ENCODE measurements at places on chromosomes 2 and 18. TPM values are rescaled to one million over a fixed set of nuclear protein-coding genes. Genes with fewer than 3 reads are reported as not detected.

- peak; percentile 6 for DNase-seq
Measured at GRCh38 chr2:181124497-181124896, 144.1 kb downstream of the UBE2E3 start.

GRCh38 chr2:145813481-145813880, 1293.6 kb upstream of the ZEB2 start:
- DNase-seq = peak; percentile 34

DNA sequence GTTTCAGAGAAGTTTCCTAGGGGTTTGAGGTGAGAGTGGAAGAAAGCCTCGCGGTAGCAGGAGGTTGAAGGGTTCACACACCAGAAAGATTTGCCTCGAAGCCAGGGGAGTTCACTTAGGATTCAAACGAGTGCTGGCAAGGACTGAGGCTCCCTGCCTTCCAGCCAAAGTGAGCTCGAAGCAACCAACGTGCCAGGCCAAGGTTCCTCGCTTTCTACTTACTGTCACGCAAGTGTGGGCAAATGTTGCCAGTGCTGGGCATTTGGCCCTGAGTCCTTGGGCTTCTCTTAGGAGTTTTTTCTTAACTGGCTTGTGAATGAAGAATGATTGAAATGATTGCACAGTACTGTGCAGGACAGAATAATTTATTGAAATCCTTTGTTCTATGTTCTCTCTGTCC, 53.6 kb downstream of the TMEM178A start:
- DNase-seq = no peak

DNA sequence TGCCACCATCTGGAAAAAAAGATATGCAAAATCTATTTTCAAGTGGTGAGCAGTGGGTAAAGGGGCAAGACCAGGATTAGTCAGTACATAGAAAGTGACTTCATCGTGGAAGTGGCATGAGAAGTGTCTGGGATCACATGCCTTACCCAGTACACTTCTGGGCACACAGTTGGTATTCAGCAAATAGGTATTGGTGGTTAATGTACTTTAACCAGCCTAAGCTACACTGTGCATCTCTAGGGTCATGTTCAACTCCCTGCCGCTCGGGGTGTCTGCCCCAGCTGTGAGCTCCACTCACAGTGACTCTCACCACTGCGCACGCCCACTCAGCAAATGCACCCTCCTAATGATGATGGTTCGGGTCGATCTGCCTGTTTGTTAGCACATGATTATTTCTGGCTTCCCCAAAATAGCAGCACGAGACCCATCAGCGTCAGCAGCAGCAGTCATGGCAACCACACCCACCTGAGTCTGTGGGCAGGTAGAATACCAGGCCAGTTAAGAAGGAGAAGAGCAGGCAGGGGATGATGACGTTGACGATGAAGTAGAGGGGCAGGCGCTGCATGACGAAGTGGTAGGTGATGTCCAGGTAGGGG, 11.1 kb downstream of the CHRNA1 start:
- DNase-seq = no peak

GRCh38 chr18:58492891-58493469, 135.9 kb downstream of the ALPK2 start:
- peak; percentile 40 for DNase-seq

DNA sequence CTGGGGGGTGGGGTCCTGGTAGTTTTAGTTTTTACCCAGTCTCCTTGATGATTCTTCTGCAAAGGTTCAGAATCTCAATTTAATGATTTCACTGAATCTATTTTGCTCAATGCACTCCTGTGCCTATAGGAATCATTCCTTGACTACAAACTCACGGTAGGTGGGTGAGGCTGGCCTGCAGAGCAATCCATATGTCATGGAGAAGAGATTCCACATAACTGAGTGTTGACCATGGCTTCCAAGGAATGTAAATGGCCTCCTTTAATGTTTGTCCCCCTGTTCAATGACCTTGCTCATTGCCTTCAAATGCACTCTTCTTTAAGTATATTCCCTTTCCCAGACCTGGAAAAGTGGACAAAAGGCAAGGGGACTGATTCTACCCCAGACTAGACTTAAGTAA, 12.5 kb downstream of the FAP start:
- DNase-seq = no peak

DNA sequence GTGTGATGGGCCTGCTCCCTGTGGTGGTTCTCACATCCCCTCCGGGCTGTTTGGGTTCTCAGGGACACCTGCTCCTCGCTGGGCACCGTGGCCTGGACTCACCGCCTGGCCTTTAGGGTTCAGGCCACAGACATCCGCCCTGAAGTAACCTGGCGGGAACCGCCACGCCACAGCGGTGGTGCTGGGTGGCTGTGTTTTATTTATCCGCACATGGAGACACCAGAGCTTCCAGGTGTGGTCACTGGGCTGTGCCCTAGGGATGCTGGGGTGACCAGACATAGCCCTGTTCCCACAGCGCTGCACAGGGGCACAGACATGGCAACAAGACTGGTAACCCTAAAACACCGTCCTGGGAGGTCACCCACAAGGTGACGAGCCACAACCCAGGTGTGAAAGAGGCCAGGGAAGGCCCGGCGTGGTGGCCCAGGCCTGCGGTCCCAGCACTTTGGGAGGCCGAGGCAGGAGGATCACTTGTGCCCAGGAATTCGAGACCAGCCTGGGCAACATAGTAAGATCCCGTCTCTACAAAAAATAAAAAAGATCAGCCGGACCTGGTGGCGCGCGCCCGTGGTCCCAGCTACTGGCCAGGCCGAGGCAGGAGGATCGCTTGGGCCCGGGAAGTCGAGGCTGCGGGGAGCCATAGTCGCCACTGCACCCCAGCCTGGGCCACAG, 649 bp upstream of the HSBP1L1 start:
- DNase-seq = no peak

GRCh38 chr18:4146797-4147196, 308.3 kb downstream of the DLGAP1 start:
- DNase-seq = no peak

DNA sequence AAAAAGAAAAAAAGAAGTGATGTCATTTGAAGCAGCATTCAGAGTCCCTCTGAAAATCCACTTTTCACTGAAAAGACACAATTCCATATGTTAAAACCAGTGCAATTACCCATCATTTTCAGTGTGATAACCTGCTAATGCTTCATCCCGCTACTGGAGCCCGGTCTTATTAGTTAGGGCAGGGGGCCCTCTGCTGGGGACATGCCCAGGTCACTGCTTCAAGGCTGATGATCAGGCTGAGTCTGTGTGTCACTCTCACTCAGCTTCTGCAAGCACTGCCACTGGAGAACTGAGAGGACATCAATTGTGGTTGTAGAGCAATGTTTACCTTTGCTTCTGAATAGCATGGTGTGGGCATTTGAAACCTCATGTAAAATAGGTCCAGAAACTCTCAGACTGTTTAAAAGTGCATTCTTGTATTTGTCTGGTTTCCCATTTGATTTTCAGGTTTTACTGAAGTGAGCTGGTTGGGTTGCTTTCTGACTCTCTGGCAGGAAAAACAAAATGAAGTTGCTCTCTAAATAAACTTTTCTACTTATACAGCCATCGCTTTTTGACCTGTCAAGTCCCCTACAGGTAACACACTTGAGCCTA, 49.2 kb upstream of the NXPH2 start:
- DNase-seq = peak; percentile 61

DNA sequence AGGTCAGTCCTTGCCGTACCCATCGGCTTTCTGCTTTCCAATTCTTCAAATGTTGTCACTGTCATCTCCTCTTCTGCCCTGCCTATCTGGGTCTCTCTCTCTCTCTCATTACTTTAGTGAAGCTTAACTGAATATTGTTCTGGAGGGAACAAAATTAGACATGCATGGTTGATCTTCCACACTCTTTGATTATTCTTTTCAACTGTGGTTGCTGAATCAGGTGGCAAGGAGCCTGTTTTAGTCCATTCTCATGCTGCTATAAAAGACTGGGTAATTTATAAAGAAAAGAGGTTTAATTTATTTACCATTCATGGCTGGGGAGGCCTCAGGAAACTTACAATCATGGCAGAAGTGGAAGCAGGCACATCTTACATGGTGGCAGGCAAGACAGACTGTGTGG, 157.9 kb downstream of the ARL4C start:
- DNase-seq = no peak

- DNase-seq = no peak
Measured at GRCh38 chr2:134706587-134707329, 12.0 kb downstream of the TMEM163 start.

Gene PRSS56
- not detected for total RNA-seq

Gene IL1RN
- total RNA-seq = 18.2 TPM

Gene CTAGE1
- not detected for total RNA-seq

Gene SIX3
- 0.06 TPM for total RNA-seq

Gene LCT
- total RNA-seq = not detected

Gene HOXD9
- 0.65 TPM for total RNA-seq

Data from lung (tissue), 17 donors.